ENCODE measurements at places on chromosomes 11 and 22.
A peak's percentile ranks its signal among the peaks of the same experiment; 100 is the strongest.

DNA sequence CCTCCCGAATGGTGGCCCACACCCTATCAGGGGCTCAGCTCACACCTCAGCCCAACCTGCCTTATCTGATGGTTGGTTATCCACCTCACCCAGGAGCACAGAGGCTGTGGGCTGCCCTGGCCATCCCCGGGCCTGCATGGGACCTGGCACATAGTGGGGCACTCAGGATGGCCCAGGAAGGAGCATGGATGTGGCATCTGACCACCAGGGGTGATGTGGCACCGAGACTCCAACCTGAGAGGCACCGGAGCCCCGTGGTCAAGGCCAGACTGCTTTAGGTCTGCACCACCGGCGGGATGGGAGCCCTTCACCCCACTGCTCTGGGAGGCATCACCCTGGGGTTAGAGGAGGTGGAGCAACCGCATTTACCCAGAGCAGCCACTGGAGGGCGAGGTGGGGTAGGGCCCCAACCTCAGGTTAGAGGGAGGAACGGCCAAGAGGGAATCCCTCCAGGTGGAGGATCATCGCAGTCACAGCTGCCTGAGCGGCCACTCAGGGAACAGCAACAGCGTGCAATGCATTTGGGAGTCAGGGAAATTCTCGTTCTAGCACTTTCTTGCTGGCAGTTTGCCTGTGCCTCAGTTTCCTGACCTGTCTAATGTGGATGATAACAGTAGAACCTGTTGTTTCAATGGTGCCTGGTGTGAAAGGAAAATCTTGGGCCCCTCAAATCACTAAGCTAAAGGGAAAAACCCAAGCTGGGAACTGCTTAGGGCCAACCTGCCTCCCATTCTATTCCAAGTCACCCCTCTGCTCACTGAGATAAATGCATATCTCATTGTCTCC, 52.9 kb upstream of the CARS1 start:
- no peak for DNase-seq

DNA sequence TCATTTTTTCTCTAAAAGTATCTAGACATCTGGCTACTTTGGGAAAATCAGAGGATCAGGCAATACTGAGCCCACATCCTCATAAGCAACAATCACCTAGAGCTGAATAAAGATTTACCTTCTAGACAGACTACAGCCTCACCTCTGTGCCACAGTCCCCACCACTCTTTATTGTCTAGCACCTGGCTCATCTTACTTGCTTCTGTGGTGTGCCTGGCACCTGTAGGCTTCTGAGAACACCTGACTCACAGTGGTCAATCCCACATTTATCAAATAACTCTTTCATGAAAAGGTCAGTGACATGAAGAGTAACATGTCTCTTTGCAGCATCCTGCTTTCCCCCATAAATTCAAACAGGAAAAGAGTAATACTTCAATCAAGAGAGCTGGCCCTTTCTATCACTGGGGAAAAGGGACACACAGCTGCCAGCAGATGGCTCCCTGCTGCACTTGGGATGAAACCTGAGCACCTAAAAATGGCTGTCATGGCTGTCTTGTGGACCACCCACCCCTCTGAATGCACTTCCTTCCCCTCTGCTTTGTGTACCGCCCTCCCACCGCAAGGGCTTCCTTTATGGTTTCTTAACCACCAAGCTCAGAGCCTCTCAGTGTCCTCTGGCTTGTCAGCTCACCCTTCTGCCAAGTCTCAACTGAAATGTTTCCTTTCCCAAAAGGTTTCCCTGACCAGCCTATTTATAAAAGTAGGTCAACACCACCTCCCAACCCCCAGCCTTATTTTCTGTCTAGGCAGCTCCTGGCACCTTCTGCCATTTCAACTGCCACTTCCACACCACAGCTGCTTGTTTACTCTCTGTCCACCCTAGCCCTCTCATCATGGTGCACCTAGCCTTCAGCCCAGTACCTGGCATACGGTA, 9.3 kb downstream of the TFIP11 start:
- DNase-seq = peak; percentile 34

- no peak for DNase-seq
Measured at GRCh38 chr22:29555065-29555644, 1.6 kb upstream of the THOC5 start.

DNA sequence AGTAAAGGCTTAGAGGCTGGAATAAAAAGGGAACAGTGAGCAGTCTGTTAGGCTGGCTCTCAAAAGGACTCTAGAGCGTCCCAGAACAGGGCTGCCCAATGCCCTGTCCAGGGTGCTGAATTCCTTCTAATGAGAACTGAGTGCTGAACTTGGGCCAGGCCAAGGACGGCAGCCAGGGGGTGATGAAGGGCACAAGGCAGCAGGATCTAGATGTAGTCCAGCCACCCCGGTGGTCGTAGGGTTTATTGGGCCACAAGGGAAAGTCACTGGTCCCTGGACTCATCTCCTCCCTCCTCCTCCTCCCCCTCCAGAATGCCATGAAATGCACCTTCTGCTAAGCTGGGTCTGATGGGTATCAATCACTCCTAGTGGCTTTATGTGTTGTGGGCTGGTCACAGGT, 19.2 kb downstream of the NPTXR start:
- peak; percentile 18 for DNase-seq

DNA sequence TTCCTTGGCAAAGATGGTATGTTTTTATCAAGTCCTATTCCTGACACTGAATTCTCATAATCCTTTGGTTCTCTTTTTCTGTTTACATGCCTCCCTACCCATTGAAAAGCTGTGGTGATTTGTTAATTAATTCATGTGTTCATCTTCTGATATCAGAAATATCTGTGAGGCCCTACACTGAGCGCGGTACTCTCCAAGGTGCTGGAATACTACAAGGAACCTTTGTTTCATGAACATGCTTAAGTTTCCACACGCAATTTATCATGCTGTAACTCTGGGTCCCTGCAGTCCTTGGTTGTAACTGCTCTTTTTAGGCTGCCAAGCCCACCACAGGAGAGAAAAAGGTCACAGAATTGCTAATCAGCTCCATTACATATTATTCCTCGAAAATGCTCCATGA, 331.8 kb downstream of the FAT3 start:
- no peak for DNase-seq

GRCh38 chr11:45927332-45927683, 4.9 kb downstream of the LARGE2 start:
- no peak for DNase-seq

DNA sequence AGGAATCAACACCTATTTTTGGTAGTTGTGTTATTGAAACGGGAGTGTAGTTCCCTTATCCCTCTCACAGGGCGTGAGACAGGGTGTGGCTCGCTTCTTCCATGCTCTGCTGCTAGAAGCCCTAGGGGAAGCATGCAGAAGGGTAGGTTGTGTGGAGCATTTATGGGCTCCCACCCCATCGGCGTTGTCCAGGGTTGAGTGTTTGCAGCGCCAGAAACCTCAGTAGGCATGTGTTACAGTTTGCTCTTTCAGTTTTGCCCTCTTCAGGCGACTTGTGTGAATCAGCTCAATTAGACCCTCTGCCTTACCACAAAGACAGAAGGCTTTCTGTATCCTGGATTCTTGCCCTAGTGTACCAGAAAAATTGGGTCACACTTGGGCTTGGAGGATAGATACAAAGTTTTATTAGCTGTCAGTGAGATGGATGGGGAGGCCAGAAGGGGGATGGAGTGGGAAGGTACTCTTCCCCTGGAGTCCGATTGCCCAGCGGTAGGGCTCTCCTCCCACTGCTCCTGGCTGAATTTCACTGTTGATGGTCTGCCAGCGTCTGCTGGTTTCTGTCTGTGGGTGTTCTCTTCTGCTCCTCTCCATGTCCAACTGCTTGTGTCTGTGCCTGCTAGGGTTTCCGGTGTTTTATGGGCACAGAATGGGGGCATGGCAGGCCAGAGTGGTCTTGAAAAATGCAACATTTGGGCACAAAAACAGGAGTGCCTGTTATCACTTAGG, 358.3 kb upstream of the CTSC start:
- DNase-seq = no peak

GRCh38 chr11:11268706-11269105, 84.3 kb downstream of the CSNK2A3 start:
- no peak for DNase-seq

DNA sequence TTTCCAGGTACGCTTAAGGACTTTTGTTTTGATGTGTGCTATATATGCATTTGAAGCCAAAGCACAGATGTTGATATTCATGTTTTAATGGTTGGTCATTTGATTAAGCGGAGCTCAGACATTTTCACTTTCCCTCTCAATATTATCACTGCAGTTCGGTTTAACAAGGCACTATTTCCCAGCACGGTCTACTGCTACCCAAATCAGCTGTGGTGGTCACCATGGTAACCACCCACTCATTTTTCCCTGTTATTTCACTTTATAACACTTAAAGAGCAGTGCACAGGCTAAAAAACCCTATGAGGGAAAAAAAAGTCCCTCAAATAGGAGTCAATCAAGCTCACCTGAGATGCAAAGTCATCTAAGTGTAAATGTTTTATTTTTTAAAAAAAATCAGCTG, 439.6 kb upstream of the CCDC90B start:
- no peak for DNase-seq
